Left kidney (tissue), 8 donors: ENCODE measurements at places on chromosomes 7 and 10. TPM values are rescaled to one million over a fixed set of nuclear protein-coding genes. Genes with fewer than 3 reads are reported as not detected.

DNA sequence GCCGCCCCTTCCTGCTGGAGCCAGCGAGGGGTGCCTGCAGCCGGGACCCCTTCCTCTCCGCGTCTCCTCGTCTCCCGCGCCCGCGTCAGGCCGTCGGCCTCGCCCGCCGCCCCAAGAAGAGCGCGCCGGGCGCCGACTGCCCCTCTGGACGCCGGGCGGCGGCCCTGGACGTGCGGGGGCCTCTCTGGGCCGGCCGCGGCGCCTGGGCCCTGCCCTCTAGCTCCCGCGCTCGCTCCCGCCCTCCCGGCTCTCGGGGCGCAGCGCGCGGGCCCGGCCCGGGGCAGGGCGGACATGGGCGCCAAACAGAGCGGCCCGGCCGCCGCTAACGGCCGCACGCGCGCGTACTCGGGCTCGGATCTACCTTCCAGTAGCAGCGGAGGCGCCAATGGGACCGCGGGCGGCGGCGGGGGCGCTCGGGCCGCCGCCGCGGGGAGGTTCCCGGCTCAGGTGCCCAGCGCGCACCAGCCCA is 704 bp downstream of the ZNRF2 start:
- no peak for DNase-seq

DNA sequence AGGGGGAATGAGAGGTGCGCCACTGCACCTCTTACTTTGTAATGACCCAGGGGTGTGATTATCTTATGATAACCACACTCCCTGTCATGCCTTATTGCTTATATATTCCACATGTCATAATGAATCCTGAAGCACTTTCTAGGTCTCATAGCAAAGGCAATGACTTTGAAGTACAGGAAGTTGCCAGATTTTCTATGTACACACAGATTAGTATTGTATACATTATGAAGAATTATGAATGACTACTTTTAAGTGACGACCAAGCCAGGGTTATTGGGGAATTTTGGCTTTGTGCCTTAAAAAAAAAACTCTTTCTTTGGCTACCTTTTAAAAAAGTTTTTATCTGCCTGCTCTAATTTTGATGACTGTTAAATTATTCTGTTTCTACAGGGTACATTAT is 269.6 kb downstream of the MDFIC start:
- no peak for DNase-seq

DNA sequence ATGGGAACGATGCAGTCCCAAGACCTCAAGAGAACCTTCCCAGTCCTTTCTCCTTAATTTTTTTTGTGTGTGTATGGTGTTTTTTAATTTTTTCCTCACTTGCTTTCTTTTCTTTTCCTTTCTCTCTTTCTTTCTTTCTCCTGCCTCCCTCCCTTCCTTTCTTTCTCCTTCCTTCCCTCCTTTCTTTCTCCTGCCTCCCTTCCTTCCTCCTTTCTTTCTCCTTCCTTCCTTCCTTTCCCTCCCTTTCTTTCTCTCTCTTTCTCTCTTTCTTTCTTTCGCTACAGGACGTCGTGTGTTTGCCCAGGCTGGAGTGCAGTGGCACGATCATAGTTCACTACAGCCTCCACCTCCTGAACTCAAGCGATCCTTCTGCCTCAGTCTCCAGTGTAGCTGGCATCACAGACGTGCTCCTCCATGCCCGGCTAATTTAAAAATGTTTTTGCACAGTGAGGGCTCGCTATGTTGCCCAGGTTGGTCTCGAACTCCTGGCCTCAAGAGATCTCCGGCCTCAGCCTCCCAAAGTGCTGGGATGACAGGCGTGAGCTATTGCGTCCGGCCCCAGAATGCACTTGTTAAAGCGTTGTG is 709 bp upstream of the NIPSNAP2 start:
- no peak for DNase-seq

GRCh38 chr10:60387531-60387930 is 2.1 kb downstream of the ANK3 start:
- peak; percentile 24 for DNase-seq

- DNase-seq, result no peak
These were observed 29.3 kb downstream of the CRHR2 start for GRCh38 chr7:30652698-30653641.

- DNase-seq, result no peak
These were observed 9.3 kb downstream of the CALML5 start for GRCh38 chr10:5490032-5490431.

- no peak for DNase-seq
These were observed 249.9 kb upstream of the SMIM30 start for GRCh38 chr7:113368256-113368655.

DNA sequence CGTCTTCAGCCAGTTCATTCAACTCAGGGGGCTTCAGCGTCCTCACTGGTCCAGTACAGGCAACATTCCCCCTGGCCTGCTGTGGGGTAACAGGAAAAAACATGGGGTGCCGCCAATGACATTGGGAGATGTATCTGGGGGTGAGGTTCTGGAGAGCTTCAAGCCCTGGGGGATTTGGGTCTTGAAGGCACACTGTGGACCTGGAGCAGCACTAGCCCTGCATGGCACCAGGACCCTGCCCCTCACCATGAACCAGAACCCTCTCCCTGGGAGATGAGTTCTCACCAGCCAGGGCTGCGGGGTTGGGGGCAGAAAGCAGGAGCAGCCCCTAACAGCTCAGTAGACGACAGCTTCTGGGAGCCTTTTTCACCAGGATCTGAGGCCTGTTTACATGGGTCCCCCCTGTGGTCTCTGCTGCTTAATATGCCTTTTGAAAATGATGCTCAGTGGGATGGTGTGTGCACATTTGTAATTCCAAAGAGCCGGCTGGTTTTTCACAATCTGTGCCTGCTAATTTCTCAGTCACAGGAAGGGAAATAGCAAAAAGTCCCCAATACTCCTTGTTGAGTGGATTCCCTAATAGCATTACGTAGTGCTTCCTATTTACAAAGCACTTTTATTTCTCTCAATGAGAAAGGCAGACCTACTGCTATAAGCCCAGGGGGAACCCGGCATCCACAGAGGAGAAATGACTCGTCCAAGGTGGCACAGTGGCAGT is 509.5 kb downstream of the RPS24 start:
- DNase-seq, result no peak

DNA sequence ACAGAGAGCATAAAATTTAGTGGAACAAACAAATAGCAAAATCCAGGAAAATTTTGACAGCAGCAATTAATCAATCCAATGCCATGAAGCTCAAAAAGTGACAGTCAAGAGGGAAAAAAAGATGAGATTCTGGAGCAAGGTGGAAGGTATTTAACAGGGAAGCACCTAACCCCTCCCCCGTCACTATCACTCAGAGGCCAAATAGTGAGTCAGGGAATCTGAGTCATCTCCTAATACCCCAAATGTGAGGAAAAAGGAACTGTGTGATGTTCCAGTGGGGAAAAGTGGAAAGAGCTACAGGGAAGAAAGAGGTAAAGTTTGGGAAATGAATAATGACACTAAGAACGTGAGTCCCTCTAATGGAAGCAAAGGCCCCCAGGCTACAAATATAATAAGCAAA is 113.2 kb upstream of the PHF14 start:
- no peak for DNase-seq

GRCh38 chr7:154915600-154915999 is 87.3 kb downstream of the PAXIP1 start:
- DNase-seq, result no peak

- DNase-seq, result no peak
These were observed 1.4 kb upstream of the RBP3 start for GRCh38 chr10:47346581-47347302.

- no peak for DNase-seq
These were observed 13.9 kb downstream of the CREB3L2 start for GRCh38 chr7:137987968-137988367.

The NEUROD6 gene
- polyA plus RNA-seq, result not detected

The HOXA7 gene
- 22.7 TPM for polyA plus RNA-seq

The ARHGAP12 gene
- 49.9 TPM for polyA plus RNA-seq
